Activated CD8-positive, alpha-beta memory T cell treated with anti-CD3 and anti-CD28 coated beads for 1 hour (primary cell): ENCODE measurements at places on chromosomes 1 and 21.

- DNase-seq = no peak
These were observed 84.1 kb upstream of the C21orf91 start for GRCh38 chr21:17903029-17903806.

- DNase-seq = no peak
These were observed 3.8 kb downstream of the DYRK1A start for GRCh38 chr21:37370152-37371040.

- DNase-seq = no peak
These were observed 24.1 kb downstream of the NR5A2 start for GRCh38 chr1:200051620-200052019.

GRCh38 chr1:17137441-17137840 lies 18.2 kb upstream of the PADI2 start:
- DNase-seq = no peak

GRCh38 chr1:108708691-108709660 lies 3.7 kb upstream of the FNDC7 start:
- no peak for DNase-seq

GRCh38 chr21:44383216-44383615 lies 29.8 kb downstream of the TRPM2 start:
- no peak for DNase-seq

- DNase-seq = no peak
These were observed 19.0 kb upstream of the PTPN14 start for GRCh38 chr1:214570442-214570841.

DNA sequence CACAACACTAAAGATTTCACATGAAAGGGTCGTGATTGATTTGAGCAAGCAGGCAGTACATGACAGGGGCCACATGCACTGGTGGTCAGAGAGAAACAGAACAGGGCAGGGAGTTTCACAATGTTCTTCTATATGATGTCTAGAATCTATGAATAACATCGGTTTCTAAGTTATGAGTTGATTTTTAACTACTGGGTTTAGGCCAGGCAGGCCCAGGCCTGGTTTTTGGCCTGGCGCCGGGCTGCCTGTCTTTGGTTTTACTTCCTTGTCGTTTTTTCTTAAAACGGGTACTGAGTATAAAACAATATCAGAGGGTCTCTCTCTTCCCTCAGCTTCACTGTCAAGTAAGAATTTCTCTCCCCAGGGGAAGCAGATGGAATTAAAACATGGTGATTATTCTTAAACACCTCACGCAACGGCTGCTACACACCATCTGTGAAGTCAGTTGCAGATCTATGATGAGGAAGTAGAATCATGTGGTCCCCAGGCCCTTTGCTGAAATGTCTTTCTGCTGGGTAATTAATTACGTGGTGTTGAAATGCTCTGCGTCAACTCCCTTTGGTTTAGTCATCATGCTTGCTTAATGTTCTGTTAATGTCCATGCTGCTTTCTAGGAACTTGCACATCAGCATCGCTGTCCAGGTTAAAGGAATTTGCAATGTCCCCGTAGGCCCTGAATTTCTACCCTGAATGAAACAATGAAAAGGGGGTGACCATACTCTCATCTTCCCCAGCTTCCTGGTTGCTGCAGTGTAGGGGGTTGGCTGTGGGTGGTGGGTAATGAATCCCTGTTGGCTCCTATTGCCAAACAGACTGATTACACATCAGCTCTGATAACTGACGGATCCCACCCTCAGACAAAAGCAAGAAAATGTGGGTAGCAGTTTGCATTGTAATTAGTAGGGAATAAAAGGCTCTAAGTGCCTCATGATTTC lies 70.3 kb downstream of the SERINC2 start:
- DNase-seq = no peak

DNA sequence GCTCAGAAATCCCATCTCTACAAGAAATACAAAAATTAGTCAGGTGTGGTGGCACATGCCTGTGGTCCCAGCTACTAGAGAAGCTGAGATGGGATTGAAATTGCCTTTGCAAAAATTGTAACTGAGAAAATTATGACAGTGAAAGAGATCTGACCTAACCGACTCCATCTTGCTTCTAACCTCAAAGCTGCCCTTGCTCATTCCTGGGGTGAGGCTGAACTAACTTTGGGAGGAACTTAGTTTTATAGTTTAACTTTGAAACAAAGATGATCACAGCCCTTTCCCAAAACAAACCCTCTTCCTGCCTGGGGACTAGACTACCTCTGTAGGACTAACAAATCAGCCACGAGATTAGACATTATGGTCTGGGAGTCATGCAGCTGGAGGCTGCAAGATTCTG lies 33.8 kb upstream of the ERO1B start:
- no peak for DNase-seq

GRCh38 chr21:44530221-44530902 lies 9.6 kb downstream of the KRTAP10-1 start:
- DNase-seq = no peak

DNA sequence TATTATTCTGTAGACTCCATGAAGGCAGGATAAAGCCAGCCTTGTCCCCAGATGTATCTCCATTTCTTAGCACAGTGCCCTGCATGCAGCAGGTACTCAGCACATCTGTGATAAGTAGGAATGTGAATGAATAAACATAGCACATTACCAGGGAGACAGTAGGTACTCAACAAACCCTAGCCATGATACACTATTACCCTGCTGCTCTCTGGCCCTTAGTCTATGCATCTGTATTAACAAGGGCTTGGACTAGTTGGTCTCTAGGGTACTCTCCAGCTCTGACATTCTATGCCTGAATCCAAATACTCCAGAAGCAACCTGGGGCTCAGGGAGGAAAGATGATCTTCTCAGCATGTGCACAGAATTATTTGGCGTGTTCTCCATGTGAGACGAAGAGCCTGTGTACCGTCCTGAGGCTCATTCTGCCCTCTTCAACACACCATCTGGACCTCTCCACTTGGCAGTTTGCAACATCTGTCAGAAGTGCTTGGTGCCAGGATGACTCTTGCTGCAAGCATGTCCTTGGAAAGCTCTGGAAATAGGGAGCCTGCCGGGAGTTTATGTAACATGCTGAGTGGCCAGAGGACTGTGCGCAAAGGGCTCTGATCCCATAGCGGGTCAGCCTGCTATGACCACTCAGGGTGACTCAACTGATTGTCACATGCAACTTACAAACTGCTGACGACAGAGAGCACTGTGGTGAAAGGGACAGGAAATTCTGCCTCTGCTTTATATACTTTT lies 228.2 kb upstream of the USP24 start:
- DNase-seq = no peak

DNA sequence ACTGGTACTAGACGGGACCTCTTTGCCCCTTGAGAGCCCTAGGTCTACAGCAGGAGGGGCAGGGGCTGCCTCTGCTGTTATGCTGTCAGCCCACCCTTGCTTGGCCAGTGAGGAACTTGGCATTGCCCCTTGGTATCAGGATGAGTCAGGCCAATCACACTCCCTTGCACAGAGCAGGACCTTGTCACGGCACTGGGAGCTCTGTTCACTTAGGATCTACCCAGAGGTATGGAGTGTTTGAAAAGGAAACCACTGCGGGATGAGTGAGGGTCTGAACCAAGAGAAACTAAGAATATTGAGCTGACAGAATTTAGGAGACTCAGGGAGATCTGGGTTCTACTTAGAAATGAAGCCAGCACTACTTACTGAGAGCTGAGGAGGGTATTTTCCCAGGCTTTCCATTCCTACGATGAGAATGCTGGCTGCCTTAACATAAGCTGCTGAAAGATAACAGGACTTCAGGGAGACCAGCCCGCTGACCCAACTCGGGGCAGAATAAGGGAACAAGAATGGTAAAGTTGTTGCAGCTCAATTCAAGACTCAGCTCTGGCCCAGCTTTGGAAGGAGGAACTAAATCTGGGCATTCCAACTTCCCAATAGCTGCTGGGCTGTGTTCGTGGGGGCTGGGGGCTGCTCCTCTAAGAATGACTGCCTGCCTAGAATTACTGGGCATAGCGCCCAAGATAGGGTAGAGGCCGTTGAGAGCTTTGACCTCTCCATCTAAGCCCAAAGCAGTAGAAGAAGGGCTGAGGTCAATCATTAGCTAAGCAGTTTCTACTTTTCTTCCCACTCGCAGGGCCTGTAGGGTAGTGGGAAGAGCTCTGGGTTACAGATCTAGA lies 1.5 kb downstream of the FABP3 start:
- no peak for DNase-seq

DNA sequence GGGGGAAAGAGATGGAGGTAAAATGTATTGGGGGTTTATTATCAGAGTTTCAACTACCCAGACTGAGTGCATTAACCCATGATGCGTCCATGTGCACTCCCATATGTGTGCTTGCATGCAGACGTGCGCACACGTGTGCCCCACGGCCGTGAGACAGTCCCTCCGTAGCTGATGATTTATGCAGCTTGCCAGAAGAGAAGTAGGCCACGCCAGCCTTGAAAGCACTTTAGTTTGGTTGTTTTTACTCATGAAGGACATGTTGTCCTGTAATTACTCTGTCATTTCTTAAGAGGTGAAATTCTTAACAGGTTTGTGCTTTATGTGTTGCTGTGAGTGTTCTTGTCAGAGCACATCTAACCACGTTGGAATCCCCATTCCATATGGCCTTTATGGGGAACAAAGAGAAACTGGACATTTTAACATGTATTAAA lies 467.8 kb downstream of the LMO4 start:
- DNase-seq = no peak

GRCh38 chr21:15729346-15729673 lies 472 bp upstream of the USP25 start:
- no peak for DNase-seq

- no peak for DNase-seq
These were observed 517.2 kb upstream of the NR5A2 start for GRCh38 chr1:199510314-199510713.

DNA sequence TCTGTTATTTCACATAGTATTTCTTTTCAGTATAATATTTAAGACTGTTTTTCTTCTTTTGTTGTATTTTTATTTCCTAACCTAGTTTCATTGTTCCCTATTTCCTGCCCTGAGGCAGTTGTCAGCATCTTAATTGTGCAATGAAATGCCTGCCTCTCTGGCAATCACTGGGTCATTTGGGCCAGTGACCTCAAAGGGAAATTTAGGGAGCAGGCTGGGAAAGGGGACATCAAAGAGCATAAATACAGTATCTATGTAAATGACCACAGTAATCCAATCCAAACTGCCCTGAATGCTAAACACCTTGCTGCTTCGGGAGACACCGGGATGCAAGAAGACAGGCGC lies 147.8 kb downstream of the TLR5 start:
- DNase-seq = no peak

DNA sequence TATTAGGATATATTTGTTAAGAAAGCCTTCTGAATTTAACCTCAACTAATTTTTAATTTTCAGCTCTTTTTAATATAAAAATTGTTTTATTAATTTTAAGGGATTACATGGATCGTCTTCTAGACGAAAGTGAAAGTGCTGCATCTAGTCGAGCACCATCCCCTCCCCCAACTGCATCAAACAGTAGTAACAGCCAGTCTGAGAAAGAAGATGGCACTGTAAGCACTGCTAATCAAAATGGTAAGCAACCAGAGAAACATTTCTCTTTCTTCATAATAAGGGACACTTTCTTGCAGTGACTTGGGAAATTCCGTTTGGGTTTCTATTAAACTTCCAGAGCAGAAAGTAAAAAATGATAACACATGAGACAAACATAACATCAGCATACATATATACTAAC lies 56.9 kb downstream of the MIER1 start:
- peak; percentile 17 for DNase-seq

GRCh38 chr1:201655910-201656309 lies 117.0 kb downstream of the NAV1 start:
- DNase-seq = no peak

GRCh38 chr1:201016943-201017827 lies 6.3 kb downstream of the KIF21B start:
- DNase-seq = no peak

DNA sequence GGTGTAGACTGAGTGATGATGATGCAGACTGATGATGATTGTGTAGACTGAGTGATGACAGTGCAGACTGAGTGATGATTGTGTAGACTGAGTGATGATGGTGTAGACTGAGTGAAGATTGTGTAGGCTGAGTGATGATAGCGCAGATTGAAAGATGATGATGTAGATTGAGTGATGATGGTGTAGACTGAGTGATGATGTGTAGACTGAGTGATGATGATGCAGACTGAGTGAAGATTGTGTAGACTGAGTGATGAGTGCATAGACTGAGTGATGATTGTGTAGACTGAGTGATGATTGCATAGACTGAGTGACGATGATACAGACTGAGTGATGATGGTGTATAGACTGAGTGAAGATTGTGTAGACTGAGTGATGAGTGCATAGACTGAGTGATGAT lies 28.7 kb downstream of the FAM89A start:
- DNase-seq = no peak

GRCh38 chr1:22930240-22930912 lies 42.3 kb downstream of the LACTBL1 start:
- DNase-seq = no peak

GRCh38 chr1:186228749-186229148 lies 146.3 kb downstream of the TPR start:
- DNase-seq = no peak

DNA sequence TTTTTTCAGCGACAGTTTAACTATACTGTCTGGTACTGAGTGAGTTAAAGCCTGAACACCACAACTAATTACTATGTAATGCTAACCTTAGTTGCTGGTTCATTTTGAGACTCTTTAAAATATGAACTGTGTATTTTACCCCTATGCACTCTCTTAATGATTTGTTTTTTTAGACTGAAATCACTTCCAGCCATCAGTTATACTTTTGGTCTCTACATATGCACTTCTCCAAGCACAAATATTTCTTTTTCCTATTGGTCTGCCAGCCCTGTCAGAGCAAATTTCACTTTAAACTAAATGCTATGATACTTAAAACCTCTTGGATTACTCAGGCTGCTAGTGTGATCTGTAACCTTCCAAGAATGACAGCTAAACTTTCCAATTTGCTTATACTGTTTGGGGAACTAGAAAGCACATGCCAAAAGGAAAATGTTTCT lies 38.1 kb upstream of the SCYL3 start:
- no peak for DNase-seq

DNA sequence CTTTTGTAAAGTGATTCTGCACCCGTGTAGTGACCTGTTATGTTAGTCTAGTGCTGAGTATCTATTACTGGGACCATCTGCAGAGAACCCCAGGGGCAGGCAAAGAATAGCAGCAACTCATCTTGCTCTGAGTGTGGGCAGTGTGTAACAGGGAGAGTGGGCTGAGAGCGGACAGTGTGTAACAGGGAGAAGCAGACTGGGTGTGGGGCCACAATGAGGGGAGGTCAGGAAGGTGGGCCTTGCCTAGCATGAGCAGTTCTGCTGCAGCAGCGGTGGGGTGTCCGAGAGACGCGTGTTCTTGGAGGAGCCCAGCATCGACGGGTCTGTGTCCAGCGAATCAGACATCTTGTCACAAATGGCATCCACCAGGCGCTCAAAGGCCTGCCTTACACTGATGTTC lies 41.2 kb upstream of the NRDC start:
- DNase-seq = no peak

- DNase-seq = no peak
These were observed 590 bp downstream of the CNN3 start for GRCh38 chr1:94926126-94926914.

GRCh38 chr1:55215194-55216021 lies at the start of gene USP24:
Gene USP24, minus strand, starts transcription at chr1:55215364. Its CDS starts 251 bp downstream, at chr1:55215113.
- peak; percentile 62 for DNase-seq

- DNase-seq = peak; percentile 60
These were observed at the start of gene ARHGAP30 for GRCh38 chr1:161069731-161070270. Gene ARHGAP30, minus strand, starts transcription at chr1:161069891. Its CDS starts 267 bp downstream, at chr1:161069624.
